ENCODE measurements at places on chromosomes 6 and 20.

DNA sequence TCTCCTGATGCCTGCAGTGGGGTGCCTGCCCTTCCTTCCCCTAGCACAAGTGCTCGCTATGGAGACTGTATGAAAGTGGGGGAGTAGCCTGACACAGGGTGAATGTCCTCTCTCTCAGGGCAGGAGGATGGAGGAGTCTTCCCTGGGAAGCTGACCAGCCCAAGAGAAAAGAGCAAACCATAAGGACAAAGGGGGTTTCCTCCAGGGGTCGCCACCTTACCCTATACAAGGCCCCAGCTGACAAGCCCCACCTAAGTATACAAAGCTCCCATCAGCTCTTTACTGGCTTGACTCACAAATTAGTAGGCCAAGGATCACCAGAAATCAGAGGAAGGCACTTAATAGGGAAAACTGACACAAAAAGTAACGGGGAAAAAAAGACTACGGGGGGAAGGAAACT lies 54.1 kb downstream of the PLAGL1 start:
- DNase-seq = no peak

DNA sequence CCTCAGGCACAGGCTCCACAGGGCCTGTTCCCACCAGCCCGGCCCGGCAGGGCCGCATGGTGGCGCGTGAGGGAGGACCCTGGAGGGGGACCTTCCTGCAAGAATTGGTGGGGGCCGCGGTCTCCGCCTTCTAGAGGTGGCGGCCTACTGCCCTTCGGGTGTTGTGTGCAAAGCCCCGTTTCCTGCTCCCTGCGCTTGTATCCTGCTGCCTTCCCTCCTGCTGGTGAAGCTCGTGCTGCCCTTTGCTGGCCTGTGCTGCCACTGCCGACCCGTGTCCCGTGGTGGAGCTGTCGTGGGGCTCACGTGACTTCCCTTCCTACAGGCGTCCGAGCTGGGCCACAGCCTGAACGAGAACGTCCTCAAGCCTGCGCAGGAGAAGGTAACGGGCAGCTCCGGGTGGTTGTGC lies 8.4 kb upstream of the COL20A1 start:
- DNase-seq = no peak

DNA sequence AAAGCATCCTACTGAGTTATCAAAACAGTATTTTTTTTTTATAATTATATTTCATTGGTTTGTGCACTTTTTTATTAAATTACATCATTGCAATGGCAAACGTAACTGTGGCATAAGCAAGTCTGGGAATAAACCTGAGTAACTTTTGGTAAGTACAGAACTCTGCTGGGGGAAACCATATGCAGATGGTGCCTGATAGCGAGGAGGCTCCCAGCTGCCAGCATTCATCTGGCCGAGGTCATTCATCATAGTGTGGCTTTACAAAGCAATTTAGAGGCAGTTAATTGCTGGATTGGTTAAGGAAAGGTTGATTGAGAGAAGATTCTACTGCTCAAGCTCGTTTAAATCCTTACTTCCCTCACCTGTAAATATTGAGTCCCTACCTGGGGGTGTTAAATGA lies 52.6 kb downstream of the HECA start:
- no peak for DNase-seq

DNA sequence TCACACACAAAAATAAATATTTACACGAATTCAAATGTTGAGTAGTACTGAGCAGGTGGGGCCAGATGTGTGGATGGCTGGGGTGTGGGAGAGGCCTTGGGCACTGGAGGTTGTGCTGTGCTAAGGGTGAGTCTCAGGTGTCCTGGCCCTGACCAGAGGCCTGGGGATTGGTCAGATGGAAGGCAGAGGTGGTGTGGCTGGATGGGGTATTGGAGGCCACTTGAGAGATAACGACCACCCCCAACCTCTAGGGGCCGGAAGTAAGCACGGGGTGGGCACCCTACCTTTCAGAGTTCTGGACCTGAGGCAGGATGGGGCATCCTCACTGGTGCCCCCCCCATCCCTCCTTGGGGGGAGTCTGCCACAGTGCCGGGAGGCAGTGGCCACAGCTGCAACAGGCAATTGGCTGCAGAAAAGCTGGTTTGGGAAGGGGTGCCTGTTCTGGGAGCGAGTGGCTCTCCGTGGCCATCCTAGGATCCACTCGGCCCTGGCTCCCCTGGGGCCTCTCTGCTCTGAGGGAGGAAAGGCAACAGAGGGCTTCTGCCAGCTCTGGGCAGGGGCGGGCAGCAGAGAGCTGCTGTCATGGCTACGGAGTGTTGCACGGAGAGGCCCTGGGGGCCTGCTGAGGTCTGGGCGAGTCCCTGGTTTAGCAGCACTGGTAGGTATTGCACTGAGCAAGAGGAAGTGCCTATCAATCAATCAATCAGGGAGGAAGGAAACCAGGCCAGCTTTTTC lies 87.6 kb downstream of the ASXL1 start:
- no peak for DNase-seq

DNA sequence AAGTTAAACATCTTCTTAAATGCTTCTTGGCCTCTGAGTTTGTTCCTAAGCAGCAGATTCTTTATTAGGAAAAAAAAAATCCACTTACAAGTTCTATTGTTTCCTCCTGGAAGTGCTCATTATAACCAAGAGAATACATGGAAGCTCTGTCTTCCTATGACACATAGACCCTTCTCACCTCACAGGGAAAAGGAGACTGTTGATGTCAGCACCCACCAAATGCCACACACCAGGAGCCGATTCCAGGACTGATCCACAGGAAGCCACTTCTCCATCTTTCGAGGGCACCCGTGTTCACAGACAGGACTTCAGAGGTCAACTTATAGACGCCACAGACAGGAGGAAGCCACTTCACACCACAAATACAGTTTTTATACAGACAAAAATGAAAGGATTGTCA lies 13.4 kb upstream of the BNIP5 start:
- DNase-seq = no peak
